KG1 (cell line): ENCODE measurements at places on chromosomes 11 and 22.

GRCh38 chr11:6391537-6392134 lies 1.4 kb downstream of the SMPD1 start:
- DNase-seq = no peak

DNA sequence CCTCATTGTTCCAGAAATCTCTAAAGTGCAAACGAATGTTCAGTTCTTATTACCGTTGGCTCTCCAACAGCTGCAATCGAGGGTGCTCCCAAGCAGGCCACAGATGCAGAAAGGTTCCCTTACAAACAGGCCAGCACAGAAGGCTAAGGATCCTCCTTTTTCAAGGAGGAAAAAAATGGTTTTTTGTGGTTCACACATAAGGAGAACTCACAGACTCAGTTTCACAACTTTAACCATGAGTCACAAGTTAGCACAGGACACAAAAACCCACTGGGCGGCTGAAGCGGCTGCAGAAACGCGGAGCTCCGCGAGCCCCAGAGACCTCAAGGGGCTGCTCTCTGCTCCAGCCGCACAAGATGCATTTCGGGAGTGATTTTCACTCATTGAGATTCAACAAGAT lies 98.2 kb upstream of the PRR5 start:
- DNase-seq = no peak

GRCh38 chr22:49140911-49141665 lies 686.6 kb downstream of the BRD1 start:
- DNase-seq = no peak

DNA sequence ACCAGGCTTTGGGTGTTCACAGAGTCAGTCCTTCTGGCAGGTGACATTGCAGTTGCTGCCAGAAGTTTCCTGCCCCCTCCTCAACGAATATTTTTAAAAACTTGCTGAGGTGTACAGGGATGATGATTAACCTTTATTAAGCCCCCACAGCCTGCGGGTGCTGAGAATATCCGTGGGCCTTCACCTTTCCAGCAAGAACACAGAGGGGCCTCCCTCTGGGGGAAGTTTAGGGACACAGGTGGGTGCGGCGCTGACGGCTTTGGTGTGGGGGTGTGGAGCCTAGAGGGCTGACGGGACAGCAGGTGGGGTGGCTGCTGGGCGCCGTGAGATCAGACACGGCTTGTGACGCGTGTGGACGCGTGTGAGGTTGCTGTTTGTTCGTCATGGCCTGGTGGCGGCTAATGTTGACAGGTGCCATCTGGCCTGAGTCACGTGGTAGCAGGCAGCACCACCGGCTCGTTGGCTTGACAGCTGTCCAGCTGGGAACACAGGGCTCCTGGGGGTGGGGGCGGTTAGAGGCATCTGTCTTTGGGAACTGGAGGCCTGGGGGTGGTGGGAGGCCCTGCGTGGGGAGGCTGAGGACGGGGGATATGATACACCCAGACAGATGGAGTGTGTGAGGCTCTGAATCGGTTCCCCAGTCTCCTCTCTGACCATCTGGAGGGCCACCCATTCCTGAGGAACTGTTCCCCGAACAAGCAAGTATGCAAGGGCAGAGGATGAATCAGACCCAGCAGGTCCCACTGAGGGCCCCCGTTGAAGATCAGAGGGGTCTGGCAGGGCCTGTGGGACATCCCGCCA lies 12.5 kb upstream of the LRRC10B start:
- no peak for DNase-seq

DNA sequence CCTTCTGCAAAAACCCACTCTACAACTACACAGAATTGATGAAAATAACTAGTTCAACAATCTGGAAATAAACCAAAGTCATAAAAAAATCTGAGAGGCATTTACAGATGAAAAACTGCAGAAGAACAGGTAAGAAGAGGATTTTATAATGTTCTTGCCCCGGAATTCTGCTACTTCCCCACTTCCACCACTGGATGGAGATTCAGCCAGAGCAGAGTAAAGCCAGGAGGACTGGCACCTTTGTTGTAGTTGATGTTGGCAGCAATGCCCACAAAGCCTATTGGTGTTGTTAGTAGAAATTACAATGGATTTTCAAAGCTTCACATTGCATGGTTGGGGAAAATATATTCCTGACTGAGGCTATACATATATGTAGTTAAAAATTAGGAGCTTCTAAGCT lies 640.2 kb downstream of the LRRC4C start:
- no peak for DNase-seq

GRCh38 chr11:57511741-57512430 lies 3.6 kb downstream of the SLC43A1 start:
- no peak for DNase-seq

DNA sequence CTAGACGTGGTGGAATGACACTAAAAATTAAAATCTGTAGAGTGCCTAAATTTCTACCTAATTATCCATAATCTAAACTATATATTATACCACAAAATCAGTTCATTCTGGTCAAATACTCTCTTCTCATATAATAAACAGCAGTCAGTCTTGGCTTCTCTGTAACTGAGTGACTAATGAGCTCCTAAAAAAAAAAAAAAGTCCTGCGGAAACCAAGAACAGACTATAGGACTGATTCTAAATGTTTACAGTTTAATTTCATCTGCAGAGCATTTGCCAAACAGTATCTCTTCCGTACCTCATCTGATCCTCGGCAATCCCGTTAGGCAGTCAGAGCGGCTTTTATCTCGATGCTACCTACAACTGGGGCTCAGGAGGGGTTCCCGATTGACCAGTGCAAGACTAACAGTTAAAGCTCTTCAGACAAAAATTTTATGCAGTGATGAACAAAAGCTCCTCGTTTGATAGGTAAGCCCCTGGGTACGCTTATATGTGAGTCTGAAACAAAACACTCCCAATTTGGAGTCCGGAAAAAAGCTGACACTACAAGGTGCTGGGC lies 686 bp downstream of the KIF18A start:
- no peak for DNase-seq

DNA sequence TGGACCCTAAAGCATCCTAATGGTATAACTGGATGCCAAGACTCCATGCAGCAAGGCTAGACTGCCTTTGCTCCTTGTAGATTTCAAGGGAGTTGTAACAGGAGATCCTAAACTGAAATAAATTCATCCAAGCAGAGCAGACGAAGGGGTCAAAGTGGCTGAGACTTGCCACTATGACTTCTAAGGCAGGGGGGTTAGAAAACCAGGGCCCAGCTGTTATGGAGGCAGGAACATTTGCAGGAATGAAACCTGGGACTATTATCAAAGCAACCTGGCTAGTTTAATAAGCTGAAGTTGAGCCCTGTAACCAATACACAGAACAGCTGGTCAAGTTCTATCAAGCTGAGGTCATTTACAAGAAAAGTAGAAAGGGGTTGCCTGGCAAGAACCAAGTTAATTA lies 122.2 kb upstream of the TRPC6 start:
- DNase-seq = no peak

DNA sequence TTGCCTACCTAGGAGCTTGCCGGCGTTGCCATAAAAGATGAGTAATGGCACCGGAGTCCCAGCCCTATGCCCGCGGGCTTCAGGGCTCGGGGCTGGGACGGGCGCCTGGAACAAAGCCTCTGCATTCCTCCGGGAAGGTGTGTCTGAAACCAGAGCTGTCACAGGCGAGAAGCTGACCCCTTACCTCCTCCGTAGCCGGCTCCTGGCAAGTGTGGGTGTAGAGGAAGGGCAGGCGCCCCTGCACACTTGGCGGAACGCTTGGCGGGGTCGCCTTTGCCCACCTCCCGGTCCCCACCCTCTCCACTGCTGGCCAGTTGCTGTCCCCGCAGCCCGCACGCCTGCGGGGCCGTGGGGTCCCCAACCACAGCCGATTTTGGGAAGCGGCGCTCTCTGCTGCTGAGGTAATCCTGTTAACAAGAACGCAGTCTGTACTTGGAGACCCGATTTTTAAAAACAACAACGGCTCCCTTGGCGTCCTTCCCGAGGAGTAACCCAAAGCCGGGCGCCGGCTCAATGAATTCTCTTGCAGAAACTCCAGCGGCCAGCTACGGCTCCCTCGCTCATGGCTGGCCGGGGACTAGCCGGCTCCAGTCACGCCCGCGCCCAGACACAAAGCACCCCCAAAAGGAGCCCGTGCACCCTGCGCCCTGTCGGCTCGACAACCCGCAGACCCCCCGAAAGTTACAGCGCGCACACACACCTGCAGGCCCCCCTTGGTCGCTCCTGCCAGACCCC lies 89.2 kb downstream of the PLEKHA7 start:
- no peak for DNase-seq

DNA sequence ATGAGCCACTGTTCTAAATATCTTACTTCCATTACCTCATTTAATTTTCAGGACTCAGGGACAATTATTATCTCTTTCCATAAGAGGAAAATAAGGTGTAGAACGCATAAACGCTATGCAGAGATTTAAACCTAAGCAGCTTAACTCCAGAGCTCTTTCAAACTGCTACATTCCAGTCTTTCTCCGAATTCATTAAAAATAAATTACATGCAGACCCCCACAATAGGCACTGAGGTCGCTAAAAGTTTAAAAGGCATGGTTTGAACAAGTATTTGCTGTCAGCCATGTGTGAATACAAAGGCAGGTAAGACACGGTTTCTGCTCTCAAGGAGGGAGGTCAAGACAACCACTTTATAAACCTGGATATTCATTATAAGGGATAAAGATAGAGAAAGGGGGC lies 983 bp downstream of the NARS2 start:
- peak; percentile 54 for DNase-seq

GRCh38 chr11:67270256-67271204 lies 4.3 kb downstream of the GRK2 start:
- DNase-seq = peak; percentile 82

DNA sequence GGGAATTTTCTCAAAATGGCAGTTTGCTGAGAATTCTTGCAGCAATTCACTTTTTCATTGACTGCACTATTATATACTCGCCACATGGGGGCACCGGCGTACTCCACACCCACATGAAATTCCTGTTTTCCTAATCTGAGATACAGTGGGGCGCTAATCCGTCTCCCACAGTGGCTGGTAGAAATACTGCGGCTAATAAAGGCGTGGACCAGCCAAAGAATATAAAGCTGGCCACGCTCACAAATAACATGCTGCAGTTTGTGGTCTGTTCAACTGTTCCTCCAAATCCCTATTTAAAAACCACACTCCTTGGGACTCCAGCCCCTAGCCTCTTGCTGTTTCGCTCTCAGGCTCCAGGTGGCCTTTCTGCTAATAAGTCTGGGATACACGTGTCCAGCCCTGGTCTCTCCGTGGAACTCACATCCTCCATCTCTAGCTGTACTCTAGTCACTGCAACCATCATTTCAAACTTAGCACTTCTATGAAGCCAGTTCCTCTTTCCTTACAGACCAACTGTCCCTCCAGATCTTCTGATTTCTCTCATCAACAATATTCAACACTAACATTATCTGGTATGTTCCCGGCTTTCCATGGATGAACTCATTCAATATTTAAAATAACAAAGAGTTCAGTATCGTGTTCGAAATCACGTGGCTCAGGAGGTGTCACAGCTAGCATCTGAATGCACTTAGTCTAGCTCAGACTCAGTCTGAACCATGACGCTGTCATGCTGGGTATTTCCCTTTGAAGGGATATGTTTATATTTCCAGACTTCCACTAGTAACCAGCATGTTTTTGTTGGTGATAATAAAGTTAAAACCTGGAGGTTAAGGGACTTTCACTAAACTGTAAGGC lies 22.0 kb downstream of the TBRG1 start:
- DNase-seq = peak; percentile 11

- no peak for DNase-seq
These were observed 34.2 kb downstream of the MACROD1 start for GRCh38 chr11:64131683-64132190.

GRCh38 chr11:35082321-35083180 lies 56.4 kb upstream of the CD44 start:
- peak; percentile 30 for DNase-seq

DNA sequence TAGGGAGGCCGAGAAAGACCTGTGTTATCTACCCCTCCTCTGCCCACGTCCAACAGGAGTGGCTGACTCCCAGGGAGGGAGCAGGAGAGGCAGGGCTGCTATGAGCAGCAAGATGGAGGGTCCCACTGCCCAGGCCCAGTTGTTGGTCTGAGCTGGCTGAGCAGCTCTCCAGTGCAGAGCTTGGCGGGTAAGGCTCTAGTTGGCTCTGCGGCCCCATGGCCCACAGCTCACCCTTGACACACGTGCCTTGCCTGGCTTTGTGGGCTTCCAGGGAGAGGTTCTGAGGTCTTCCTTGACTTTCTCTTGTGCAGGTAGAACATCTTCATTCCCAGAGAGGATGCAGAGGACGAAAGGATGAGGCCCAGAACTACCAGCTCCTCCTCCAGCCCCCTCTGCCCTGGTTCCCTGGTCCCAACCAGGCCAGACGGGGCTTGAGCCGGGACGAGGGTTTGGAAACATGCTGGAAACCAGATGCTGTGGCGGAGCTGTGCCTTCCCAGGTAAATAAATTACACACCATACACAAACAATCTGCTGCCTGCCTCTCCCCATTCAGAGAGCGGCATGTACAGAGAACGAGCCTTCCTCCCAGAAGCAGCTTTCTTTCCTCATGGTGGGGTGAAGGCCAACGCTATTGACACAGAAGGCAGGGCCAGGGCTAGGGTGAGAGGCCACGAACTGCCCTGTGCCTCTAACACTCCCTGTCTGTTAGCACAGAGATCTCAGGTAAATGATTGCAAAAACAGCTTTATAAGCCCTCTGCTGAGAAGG lies 48.1 kb downstream of the DSCAML1 start:
- DNase-seq = no peak

DNA sequence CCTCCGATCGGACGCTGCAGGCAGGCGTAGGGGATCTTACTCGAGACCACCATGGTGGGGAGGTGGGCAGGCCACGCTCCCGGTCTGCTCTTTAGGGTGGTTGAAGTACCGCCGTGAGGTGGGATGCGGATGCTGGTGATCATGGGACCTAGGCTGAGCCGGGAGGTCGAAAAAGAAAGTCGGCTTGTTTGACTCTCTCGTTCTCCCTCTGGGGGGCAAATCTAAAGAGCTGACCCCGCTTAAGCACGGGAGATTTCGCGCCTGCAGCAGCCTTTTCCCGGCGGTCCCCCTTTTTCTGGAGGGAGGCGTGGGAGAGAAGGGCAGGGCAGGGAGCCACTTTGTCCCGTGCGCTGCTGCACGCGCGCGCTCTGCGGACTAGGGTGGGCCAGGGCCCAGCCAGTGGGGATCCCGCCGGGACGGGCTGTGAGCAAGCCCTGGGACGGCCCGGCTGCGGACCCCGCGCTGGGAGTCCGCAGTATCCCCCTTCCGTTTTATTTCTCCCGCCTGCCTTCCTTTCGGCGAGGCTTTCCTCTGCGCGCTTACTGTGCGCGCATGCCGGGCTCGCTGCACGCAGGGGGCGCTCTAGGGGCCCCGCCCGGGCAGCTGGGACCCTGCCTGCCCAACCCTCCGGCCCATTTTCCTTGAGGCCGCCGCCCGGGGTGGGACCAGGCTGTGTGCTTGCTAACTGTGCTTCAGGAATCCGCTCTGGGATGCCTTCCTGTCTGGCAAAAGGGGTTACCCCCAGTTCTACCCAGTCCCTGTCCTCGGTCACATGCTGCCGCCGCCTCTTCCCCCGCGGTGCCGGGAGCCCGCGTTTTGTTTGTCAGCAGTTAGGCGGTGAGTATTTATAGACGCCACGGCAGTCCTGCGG lies 81.0 kb downstream of the PRR5L start:
- peak; percentile 49 for DNase-seq

- no peak for DNase-seq
These were observed 10.9 kb downstream of the ACO2 start for GRCh38 chr22:41479671-41480396.
